ENCODE measurements at places on chromosomes 5 and 9. TPM values are rescaled to one million over a fixed set of nuclear protein-coding genes. Genes with fewer than 3 reads are reported as not detected.

- H3K27me3 ChIP-seq = no peaks in the 10 kb centered on the region
- DNase-seq = no peak
- H3K4me3 ChIP-seq = no peak overlapping the region
- peaks cover 5% of the 10 kb centered on the region for H3K36me3 ChIP-seq
Measured at GRCh38 chr5:137155261-137156000, 343.7 kb downstream of the SPOCK1 start.

DNA sequence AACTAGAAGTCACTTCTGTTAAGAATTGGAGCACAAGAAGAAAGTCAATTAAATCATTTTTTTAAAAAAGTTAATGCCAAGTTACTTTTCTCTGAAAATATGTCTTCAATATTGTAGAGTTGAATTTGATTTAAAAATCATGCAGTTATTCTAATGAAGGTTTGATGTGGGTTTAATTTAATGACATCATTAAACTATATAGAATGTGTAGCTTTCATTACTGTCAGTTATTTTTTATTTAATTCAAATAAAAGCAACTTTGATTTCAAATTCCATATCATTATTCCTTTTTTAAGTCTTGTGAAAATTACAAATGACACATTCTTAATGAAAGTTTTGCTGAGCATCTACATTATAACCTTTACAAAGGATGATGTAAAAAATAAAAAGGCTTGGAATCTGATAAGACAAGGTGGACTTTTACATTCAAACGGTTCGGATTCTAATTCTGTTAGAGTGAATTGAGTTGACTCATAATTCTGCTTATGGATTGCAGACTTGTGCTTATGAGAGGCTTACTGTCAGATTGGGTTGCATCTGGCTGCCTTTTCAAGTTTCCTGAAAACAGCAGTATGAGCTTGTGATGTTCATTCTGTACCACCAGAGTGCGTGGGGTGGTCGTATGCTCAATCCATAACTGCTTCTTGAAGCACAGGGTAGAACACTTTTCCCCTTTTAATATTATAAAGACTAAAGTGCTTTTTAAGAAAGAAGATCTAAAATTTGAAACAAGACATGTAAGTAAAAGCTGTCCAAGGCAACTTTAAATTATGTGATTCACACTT is 253.0 kb upstream of the ARRDC3 start:
- H3K4me1 ChIP-seq = no peaks in the 10 kb centered on the region
- no peak for DNase-seq
- H3K27me3 ChIP-seq = peaks cover 79% of the 10 kb centered on the region
- no peak overlapping the region for H3K27ac ChIP-seq
- no peaks in the 10 kb centered on the region for H3K36me3 ChIP-seq

- H3K27me3 ChIP-seq = no peaks in the 10 kb centered on the region
- H3K27ac ChIP-seq = no peak overlapping the region
- no peak for DNase-seq
- H3K4me3 ChIP-seq = no peak overlapping the region
- H3K36me3 ChIP-seq = no peaks in the 10 kb centered on the region
Measured at GRCh38 chr5:140753561-140753960, 32.4 kb upstream of the PCDHA1 start.

DNA sequence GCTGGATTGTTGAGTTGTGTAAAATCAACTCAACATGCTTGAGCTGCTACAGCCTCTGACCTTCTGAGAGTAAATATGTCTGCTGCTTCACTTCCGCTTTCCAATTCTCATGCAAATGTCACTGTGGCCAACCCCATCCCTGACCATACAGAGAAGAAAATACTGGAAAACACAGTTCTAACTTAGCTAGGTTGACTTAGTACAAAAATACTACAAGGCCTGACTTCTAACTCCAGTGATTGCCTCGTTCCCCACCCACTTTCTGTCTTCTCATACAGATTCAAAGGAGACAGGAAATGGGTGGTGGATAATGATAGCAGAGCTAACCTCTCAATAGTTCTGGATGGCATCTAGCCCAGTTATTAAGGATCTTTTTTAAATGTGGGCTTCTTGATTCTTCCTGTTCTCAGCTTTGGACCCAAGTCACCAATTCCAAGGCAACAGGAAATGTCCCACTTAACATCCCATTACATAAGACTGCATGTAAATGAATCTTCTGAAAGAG is 226.6 kb upstream of the SLC24A2 start:
- no peaks in the 10 kb centered on the region for H3K4me1 ChIP-seq
- no peaks in the 10 kb centered on the region for H3K27me3 ChIP-seq
- no peak overlapping the region for H3K4me3 ChIP-seq
- no peaks in the 10 kb centered on the region for H3K36me3 ChIP-seq
- no peak for DNase-seq
- H3K27ac ChIP-seq = no peak overlapping the region

SPINK7 gene
- total RNA-seq = not detected

RNF183 gene
- not detected for total RNA-seq

TAF11L5 gene
- not detected for total RNA-seq
